ENCODE measurements at places on chromosomes 3 and 15. TPM values are rescaled to one million over a fixed set of nuclear protein-coding genes. Genes with fewer than 3 reads are reported as not detected.

Gene ZNF662
- 1.4 TPM for total RNA-seq

Gene DPPA2
- not detected for total RNA-seq

Gene PLA2G4F
- total RNA-seq, result not detected

Gene COL6A6
- total RNA-seq, result 5.0 TPM

Gene USF3
- total RNA-seq, result 7.7 TPM

Gene BUB1B
- 1.4 TPM for total RNA-seq

Gene GRK7
- not detected for total RNA-seq

Gene WDR49
- total RNA-seq, result not detected
